ENCODE measurements at places on chromosomes 12 and 14. TPM values are rescaled to one million over a fixed set of nuclear protein-coding genes. Genes with fewer than 3 reads are reported as not detected.

GRCh38 chr12:4433745-4434058 is 11.9 kb downstream of the FGF6 start:
- no peak overlapping the region for H3K27ac ChIP-seq
- H3K27me3 ChIP-seq: peaks cover 7% of the 10 kb centered on the region
- no peak overlapping the region for H3K4me3 ChIP-seq
- H3K4me1 ChIP-seq: no peaks in the 10 kb centered on the region

- peaks cover under 1% of the 10 kb centered on the region for H3K4me1 ChIP-seq
- peaks cover 32% of the 10 kb centered on the region for H3K27me3 ChIP-seq
- ATAC-seq: no peak
- H3K27ac ChIP-seq: no peak overlapping the region
Observed at GRCh38 chr12:116870306-116870705, 10.9 kb downstream of the HRK start.

B4GALNT3 gene
- 1.4 TPM for total RNA-seq

- H3K4me1 ChIP-seq: no peaks in the 10 kb centered on the region
- H3K27me3 ChIP-seq: no peaks in the 10 kb centered on the region
- no peak for ATAC-seq
- no peak overlapping the region for H3K27ac ChIP-seq
- no peak overlapping the region for H3K4me3 ChIP-seq
Observed at GRCh38 chr14:100262545-100262944, 23.6 kb downstream of the YY1 start.

DNA sequence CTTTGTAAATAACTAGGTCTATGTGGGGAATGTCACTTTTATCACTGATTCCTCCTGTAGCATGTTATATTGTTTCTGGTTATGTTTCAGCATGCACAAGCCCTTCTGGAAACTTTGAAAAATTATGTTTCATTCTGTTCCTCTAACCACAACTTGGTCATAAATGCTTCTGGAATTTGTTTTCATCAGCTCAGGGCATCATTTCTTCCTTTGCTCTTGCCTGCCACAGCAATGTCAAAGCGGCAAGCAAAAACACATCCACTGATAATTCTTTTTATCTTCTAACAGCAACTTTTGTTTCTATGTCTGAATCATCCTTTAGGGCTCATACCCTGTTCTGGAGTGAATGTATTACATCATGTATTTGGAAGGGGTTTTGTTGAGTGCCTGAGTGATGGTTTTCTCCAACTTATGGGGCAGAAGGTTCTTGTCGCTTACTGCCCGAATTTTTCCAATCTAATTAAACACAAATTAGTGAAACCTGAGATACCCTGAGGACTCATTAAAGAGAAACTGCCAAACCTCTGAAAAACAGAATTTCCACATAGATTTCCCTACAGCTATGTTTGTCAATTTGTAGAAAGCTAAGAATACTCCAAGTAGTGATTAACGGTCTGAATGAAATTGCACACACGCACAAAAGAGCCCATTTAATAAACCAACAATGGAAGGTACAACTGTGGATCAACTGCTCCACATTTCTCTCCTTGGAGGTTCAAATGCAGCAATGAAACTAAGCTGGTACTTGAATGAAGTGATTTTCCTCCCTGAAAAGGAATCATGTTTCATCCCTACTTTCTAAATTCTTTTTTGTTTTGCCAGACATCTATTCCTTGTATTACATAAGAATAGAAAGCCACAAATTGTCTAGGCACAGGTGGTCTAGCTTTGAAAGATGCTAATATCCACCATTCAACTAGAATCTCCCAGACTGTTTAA is 173.5 kb upstream of the KRR1 start:
- H3K4me3 ChIP-seq: no peak overlapping the region
- H3K4me1 ChIP-seq: peaks cover 3% of the 10 kb centered on the region
- peak; percentile 41 for ATAC-seq
- H3K27ac ChIP-seq: no peak overlapping the region
- H3K27me3 ChIP-seq: no peaks in the 10 kb centered on the region
- H3K36me3 ChIP-seq: no peaks in the 10 kb centered on the region

DNA sequence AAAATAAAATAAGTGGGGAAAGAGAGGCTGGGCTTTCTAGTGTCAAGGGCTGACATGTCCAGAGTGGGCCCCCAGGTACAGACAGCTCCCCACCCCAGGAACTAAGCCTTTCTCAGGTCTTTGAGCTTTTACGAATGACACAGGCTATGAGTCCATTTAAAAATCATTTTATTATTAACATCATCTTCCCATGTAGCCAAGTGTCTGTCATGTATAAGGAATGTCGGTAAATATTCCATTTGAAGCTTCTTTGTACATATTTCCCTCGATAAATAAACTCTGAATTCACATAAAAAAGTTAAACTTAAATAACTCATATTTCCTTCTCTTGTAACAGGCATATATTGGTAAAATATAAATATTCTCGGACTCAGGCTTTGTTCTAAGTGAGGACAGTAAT is 143.6 kb downstream of the CALM1 start:
- H3K27me3 ChIP-seq: no peaks in the 10 kb centered on the region
- no peak overlapping the region for H3K27ac ChIP-seq
- peaks cover 31% of the 10 kb centered on the region for H3K36me3 ChIP-seq

- H3K4me1 ChIP-seq: peaks cover 6% of the 10 kb centered on the region
- no peak for ATAC-seq
- H3K36me3 ChIP-seq: no peaks in the 10 kb centered on the region
- no peaks in the 10 kb centered on the region for H3K27me3 ChIP-seq
Observed at GRCh38 chr12:50604640-50604920, 99.8 kb downstream of the DIP2B start.

RND1 gene
- not detected for total RNA-seq

FSCB gene
- 0.15 TPM for total RNA-seq

- no peak overlapping the region for H3K27ac ChIP-seq
- H3K27me3 ChIP-seq: no peaks in the 10 kb centered on the region
- H3K4me1 ChIP-seq: no peaks in the 10 kb centered on the region
- no peak overlapping the region for H3K4me3 ChIP-seq
- no peaks in the 10 kb centered on the region for H3K36me3 ChIP-seq
Observed at GRCh38 chr14:105855246-105855892, 329.0 kb downstream of the TMEM121 start.

TSPAN9 gene
- total RNA-seq: 29.3 TPM

- no peak overlapping the region for H3K27ac ChIP-seq
- H3K4me1 ChIP-seq: no peaks in the 10 kb centered on the region
- no peak overlapping the region for H3K4me3 ChIP-seq
- ATAC-seq: no peak
- no peaks in the 10 kb centered on the region for H3K36me3 ChIP-seq
- no peaks in the 10 kb centered on the region for H3K27me3 ChIP-seq
Observed at GRCh38 chr12:71969330-71969729, 30.7 kb downstream of the TPH2 start.

HHIPL1 gene
- total RNA-seq: 3.1 TPM

GRCh38 chr14:96741151-96741977 is 55.8 kb upstream of the VRK1 start:
- no peak overlapping the region for H3K27ac ChIP-seq
- no peaks in the 10 kb centered on the region for H3K36me3 ChIP-seq
- H3K4me1 ChIP-seq: no peaks in the 10 kb centered on the region
- H3K4me3 ChIP-seq: peak overlapping the region; percentile 9
- peak; percentile 70 for ATAC-seq
- H3K27me3 ChIP-seq: peaks cover 93% of the 10 kb centered on the region

DNA sequence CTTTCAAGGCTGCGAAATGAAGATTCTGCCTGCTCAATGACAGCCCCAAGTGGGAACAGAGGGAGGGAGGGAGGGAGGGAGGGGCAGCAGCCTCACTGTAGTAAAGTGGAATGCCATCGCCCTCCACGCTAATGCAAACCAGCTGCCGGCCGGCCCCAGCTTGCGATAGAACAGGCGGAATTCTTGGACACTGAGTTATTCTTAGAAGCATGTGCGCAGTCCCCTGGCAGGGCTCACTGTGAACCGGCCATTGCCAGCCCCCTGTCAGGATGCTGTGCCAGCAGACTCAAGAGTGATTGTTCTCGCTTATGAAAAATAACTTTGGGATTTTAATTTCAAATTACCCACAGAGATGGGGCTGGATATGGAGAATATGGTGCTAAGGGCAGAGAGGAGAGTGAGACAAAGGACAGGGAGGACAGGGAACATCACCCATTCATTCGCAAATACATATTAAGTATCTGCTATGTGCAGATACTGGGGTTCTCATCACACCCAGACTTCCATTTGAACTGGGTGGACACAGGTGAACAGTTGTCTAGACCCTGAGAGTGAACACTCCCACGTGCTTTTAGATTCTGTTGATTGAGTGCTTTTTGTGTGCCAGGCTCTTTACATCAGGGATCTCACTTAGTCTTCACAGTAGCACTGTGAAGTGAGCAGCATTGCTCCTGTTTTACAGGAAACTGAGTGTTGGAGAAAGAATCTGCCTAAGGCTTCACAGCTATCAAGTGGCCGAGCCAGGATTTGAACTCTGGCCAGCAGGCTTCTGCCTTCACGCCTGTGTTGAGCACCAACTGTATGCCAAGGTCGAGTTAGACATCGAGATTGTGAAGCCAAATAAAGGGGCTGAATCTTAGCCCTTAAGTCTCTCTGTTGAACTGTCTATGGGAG is 192.9 kb downstream of the C12orf75 start:
- H3K27ac ChIP-seq: peak overlapping the region; percentile 54
- peaks cover 13% of the 10 kb centered on the region for H3K4me1 ChIP-seq
- peak; percentile 96 for ATAC-seq
- no peaks in the 10 kb centered on the region for H3K27me3 ChIP-seq

OTUB2 gene
- total RNA-seq: 0.16 TPM

DNA sequence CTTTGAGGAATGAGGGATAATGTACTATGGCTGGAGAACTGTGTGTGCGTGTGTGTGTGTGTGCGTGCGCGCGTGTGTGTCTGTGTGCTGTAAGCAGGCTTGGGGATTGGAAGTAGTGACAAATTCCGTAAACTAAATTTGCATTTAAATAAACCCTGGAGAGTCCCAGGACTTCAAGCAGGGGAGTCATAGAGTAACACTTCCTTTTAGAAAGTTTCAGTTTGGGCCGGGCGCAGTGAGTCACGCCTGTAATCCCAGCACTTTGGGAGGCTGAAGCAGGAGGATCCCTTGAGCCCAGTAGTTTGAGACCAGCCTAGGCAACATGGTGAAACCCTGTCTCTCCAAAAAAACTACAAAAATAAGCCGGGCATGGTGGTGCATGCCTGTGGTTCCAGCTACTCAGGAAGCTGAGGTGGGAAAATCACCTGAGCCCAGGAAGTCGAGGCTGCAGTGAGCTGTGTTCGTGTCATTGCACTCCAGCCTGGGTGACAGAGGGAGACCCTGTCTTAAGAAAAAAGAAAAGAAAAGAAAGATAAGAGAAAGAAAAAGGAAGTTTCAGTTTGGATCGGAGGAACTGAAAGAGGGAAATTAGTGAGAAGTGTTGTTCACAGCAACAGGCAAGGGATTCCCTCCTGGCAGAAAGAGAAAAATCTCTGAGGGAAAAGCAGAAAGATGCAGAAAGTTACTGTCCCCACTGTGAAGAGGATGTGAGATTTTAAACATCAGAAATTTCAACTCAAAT is 222.7 kb upstream of the SOX5 start:
- no peak overlapping the region for H3K4me3 ChIP-seq
- no peak overlapping the region for H3K27ac ChIP-seq
- H3K36me3 ChIP-seq: no peaks in the 10 kb centered on the region
- no peaks in the 10 kb centered on the region for H3K4me1 ChIP-seq
- H3K27me3 ChIP-seq: no peaks in the 10 kb centered on the region
- no peak for ATAC-seq

DNA sequence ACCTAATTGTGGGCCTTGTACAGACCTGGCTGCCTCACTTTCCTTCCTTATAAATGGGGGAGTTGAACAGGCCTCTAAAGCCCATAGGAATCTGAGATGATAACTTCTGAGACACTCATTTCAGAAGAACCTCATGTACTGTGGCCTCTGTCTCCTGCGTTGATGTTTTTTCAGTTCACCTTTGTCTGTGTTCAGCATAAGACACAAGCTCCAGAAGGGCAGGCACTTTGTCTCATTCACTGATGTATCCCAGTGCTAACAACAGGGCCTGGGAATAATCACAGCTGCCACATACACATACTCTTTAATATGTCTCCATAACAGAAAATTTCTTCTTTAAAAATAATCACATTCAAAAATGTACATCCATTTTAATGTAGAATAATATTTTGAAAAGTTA is 3.3 kb downstream of the FGD6 start:
- no peak for ATAC-seq
- H3K27ac ChIP-seq: no peak overlapping the region
- H3K27me3 ChIP-seq: no peaks in the 10 kb centered on the region
- H3K36me3 ChIP-seq: no peaks in the 10 kb centered on the region

DNA sequence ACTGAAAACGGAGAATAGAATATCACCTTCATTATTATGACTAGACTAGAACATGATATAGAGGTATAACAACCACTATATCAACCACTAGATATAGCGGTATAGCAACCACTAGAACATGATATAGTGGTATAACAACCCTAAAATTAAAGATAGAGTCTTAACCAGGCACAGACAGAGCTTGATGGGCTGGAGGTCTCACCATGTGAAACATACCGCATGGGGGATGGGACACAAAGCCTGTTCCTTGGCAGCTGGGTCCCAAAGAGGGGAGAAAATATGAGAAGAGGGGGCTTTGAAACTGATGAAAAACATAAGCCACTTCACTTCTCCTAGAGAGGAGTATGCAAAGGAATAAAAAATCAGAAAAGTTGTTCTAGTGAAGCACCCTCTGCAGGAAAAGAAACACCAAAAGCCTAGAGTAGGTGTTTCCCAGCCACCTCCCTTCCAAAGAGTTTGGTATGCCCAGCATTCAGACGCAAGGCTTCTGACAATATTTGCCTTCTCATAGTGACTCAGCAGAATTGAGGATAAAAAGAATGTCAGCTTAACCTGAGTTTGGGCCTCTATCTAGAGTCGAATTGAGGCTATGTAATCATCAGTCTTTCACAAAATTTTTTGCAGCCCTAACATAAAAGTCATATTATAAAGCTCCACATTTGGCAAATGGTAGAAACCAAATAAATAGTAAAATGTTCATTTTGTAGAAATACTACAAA is 316.4 kb downstream of the NOVA1 start:
- H3K4me3 ChIP-seq: no peak overlapping the region
- H3K4me1 ChIP-seq: peaks cover 18% of the 10 kb centered on the region
- H3K27ac ChIP-seq: no peak overlapping the region
- ATAC-seq: peak; percentile 55

LRRC9 gene
- not detected for total RNA-seq

GSC gene
- 3.5 TPM for total RNA-seq

OAS1 gene
- total RNA-seq: 4.8 TPM

DNA sequence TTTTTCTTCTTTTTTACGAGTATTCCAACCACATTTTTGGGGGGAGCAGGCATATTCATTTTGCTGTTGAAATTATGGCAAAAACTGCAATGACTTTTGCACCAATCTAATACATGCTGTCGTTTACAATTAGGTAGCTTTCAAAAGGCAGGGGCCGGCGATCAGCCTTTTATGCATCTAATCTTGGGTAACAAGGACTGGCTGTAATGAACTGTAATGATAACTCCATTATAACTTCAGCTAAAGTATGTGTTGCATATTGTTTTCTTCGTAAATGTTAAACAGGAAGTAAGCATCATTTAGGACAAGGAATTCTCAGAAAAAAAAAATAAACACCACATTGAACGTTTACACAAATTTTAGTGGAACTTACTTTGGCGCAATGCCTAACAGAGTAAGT is 30.3 kb upstream of the KLRF1 start:
- no peaks in the 10 kb centered on the region for H3K36me3 ChIP-seq
- no peak overlapping the region for H3K27ac ChIP-seq
- no peak for ATAC-seq
- no peaks in the 10 kb centered on the region for H3K4me1 ChIP-seq
- H3K27me3 ChIP-seq: no peaks in the 10 kb centered on the region

- peaks cover 63% of the 10 kb centered on the region for H3K27me3 ChIP-seq
- no peak overlapping the region for H3K27ac ChIP-seq
- ATAC-seq: no peak
Observed at GRCh38 chr12:131219670-131220330, 266.1 kb downstream of the ADGRD1 start.

All from gastroesophageal sphincter (tissue), 4 donors.